ENCODE measurements at places on chromosomes 3 and 15. TPM values are rescaled to one million over a fixed set of nuclear protein-coding genes. Genes with fewer than 3 reads are reported as not detected.

Gene MPI
- 65.5 TPM for total RNA-seq

- DNase-seq, result no peak
Observed at GRCh38 chr3:37793889-37794591, 67.6 kb upstream of the CTDSPL start.

DNA sequence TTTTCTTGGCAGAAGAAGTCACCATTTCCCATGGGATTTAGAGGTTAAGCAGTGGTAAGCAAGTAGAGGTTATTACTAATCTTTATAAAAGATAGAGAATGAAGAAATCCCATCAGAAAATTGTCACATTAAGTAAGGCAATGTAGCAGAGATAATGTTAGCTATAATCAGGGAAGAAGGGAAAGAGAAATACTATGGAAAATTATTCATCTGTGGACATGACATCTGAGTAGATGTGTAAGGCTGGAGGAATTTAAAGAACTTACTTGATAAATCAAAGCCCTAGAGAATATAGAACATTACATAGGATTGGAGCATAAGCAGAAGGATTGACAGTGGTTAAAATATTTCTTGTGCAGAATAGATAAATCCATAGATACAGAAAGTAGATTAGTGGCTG is 553.1 kb upstream of the CBLB start:
- DNase-seq, result no peak

Gene PLSCR2
- total RNA-seq, result 2.9 TPM

DNA sequence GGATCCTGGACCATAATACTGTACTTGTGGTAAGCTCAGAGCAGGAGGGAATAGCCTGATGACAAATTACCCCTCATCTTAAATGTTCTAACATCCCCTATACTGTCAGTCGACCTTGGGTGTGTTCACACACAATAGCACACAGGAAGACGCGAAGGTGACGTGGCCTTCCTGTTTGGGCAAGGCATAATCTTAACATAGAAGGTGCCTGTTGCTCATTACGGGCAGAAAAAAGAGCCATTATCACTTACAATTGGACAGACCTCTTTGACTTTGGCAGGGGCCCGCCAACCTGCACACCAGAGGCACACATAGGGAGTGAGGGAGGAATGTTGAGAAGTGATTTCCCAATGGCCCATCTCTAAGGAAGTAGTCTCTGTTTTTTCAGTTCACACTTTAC is 144.2 kb downstream of the ANO10 start:
- no peak for DNase-seq

GRCh38 chr3:45560281-45560971 is 34.1 kb upstream of the LIMD1 start:
- DNase-seq, result peak; percentile 5

DNA sequence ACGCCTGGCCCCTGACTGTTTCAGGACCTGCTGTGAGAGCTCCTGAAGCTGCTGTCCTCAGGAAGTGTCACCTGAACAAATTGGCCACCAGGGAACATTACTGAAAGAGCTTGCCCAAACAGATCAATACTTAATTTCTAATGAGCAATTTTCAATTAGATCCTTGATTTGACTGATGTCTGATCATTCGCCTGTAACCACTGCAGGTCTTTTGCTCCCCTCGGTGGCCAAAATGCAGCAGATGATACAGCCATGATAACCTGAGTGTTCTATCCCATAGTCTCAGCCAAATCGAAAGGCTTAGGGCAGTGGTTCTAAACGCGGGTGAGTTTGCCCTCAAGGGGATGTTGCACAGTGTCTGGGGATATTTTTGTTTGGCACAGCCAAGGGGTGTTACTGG is 57.6 kb upstream of the MEX3B start:
- DNase-seq, result no peak

DNA sequence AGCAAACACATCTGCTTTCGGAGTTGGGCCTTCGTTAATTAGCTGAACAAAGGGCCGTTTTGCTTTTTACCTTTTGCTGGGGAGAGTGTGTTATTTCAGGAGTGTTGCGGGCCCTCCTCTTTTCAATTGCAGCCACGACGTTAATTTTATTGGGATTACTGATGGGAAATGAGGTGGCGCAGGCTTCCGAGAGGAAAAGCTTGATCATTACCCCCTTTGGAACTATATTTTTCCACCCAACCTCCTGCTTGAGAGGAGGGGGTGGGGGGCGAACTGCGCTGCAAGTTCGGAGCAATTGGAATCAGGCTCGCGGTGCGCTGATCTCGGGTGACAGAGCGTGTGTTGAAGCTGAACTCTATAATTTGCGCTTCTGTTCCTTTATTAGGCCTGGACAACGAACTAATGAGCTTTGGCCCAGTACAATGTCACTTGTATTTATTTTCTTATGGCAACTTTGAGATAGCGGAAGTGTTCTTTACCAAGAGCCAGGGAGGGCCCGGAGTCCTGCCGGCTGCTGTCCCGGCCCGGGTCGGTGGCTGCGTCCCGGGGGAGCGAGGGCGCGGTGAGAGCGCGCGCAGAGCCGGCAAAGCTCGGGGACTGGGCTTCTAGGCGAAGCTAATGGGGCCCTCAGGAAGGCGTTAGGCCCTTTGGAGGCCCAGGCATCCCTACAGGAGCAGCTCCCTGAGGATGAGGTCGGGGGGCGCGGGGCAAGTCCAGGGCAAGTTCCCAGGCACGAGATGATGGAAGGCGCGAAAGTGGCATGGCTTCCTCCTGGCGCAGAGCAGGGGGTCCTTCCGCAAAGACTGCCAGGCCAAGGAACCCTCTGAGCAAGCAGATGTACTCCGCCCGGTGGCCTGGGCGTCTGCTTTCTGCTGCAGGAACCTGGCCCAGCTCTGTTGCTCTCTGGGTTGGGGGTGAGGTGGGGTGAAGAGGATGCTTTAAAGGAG is 12.9 kb downstream of the NR2F2 start:
- DNase-seq, result no peak

GRCh38 chr3:87358066-87358465 is 81.7 kb upstream of the POU1F1 start:
- DNase-seq, result no peak

GRCh38 chr3:138725116-138725515 is 109.6 kb downstream of the PIK3CB start:
- no peak for DNase-seq

Gene IFT122
- total RNA-seq, result 61.9 TPM

Gene GUCA1C
- not detected for total RNA-seq

GRCh38 chr15:98903377-98904018 is 104.1 kb downstream of the PGPEP1L start:
- no peak for DNase-seq

DNA sequence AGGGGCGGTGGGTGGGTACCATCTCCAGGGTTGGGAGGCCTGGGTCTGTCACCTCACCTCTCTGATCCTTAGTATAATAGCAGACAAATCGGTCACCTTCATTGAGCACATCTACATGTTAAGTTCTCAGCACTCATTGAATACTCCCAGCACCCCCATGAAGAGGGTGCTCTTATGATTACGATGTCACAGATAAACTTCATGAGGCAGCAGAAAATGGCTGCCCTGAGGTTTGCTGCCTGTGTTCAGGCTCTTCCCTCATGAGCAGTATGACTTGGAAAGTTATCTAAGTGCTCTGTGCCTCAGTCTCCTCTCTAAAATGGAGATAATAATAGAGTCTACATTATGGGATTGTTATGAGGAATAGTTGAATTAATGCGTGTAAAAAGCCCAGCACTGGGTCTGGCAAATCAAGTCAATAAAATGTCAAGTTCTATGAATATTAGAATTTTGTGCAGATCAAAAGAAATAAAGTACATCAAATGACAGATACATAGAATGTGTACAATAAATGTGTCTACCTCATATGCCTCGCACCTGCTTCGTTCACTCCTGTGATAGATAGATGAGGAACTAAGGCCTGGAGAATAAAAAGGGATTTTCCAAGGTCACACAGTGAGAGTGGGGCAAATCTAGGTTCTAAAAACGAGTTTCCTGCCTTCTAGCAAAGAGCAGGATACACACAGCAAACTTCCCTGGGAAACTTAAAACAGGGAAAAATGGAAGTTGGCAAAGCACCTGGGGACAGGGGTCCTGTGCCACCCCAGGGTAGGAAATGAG is 142.2 kb upstream of the MRPS22 start:
- DNase-seq, result no peak

GRCh38 chr15:39695793-39696192 is 86.8 kb downstream of the FSIP1 start:
- DNase-seq, result no peak

GRCh38 chr15:57920911-57921310 is 144.6 kb downstream of the ALDH1A2 start:
- no peak for DNase-seq

Gene NPAP1
- not detected for total RNA-seq

DNA sequence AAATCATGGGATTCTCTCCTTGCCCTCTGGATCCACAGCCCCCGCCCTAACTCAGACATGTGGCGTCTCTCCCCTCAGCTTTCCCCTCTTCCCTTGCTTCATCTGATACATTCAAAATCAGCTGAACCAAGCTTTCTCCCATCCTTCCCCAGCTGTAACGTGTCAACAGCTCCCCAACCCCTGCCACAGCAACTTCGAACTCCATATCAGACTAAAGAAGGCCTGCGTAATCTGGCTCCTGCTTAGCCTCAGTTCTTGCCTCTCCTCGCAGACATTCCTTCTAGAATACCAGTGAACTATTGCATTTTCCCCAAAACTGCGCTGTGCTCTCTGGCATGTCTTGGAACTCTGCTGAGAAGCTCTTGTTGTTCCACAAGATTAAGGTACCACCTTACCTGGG is 18.3 kb downstream of the B4GALT4 start:
- no peak for DNase-seq

Gene INAFM2
- total RNA-seq, result 63.8 TPM
